Hematopoietic multipotent progenitor cell treated with erythropoietin and hydrocortisone succinate and interleukin-3 and kit ligand, for 4 days (in vitro differentiated cells): ENCODE measurements at places on chromosomes 16 and 17.
A peak's percentile ranks its signal among the peaks of the same experiment; 100 is the strongest.

DNA sequence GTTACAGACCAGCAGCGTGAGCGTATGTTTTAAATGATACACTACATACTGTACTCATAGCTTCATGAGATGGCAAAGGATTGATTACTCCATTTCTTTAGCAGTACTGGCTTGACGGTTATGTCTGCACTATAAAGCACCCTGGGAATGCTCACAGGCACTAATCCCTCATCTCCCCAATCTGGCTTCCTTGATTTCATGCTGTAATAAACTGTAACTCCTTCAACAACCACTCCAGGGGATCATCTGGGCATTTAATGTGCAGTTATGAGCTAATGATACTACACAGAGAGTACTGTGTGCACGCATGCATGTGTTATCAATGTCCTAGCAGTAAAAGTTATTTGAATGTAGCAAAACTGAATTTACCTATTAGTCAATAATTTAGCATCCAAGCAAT is 20.2 kb downstream of the MEIOB start:
- no peak for DNase-seq

DNA sequence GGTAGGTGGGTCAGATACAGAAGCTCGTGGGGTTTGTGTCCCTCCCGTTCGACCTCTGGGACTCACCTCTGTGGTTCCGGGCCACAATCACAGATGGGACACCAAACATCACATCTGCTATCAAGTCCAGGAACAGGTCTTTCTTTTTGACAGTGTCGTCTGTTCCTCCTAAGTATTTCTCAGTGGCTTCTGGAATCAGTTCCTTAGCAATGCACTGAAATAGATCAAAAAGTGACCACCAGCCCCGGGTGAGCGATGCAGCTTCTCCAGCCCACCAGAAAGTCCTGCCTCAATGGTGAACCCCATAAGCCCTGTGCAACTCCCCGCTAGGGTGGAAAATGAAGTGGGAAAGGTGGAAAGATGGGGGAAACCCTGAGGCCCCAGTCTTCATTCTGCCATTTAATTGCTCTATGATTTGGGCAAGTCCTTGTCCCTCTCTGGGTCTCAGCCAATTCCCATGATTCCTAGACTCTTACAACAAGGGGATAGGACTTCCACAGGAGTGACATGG is 22.4 kb downstream of the CES1 start:
- DNase-seq: no peak

DNA sequence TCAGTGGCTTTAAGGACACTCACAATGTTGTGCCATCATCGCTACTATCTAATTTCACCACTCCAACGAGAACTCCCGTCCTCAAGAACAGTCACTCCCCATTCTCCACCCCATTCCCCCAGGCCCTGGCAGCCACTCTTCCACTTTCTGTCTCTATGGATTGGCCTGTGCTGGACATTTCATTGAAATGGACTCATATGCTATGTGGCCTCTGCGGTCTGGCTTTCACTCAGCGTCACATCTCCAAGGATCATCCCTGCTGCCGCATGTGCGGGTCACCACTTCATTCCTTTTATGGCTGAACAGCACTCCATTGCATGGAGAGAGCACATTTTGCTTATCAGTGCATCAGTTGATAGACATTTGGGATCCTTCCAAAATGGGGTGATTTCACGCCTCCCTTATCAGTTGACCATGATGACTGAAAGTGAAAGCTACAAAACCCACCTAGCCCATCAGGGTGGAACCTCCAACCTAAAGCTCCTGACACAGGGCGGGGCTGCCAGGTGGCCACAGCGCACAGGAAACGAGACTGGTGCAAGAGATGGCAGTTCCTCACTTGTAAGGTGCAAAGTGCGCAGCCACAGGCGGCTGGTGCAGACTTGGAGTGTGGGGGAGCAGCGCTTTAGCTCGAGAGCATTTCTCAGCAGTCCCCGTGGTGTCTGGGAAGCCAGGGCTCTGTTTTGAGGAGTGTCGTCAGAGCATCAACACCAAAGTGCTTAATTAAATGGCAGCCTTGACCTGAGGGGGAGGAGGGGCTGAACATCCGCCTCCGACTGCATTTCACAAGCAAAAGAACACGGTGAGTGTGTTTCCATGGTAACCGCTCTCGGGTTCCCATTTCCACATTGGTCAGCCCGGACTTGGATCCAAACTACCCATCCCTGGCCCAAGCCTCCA is 23.8 kb downstream of the COTL1 start:
- DNase-seq: peak; percentile 72

GRCh38 chr17:36885153-36885735 is 52.0 kb upstream of the LHX1 start:
- peak; percentile 64 for DNase-seq

- DNase-seq: no peak
Measured at GRCh38 chr16:60230666-60231065, 1496.5 kb upstream of the GOT2 start.

GRCh38 chr16:18833707-18834505 is 32.6 kb upstream of the ARL6IP1 start:
- DNase-seq: peak; percentile 29

- DNase-seq: no peak
Measured at GRCh38 chr17:14513835-14514234, 213.0 kb downstream of the HS3ST3B1 start.

GRCh38 chr17:6098823-6099180 is 28.6 kb downstream of the WSCD1 start:
- no peak for DNase-seq

DNA sequence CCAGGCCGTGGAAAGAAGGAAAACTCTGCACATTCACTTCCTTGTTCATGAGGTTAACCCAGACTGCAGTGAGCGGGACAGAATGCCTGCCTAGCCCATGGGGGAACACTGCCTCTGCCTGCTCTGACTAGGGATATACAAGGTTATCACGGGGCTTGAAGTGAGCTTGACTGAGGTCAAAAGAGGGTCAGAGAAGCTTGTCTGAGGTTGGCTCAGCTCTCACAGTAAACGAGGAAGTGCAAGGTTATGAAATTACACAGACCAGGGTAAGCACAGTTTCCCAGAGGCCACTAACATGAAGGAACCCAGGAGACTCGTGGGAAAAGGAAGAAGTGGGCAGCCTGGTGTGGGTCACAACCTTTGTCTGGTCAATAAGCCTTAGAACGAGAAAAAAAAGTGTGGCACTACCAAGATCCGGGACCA is 28.7 kb downstream of the HIC1 start:
- DNase-seq: peak; percentile 66

DNA sequence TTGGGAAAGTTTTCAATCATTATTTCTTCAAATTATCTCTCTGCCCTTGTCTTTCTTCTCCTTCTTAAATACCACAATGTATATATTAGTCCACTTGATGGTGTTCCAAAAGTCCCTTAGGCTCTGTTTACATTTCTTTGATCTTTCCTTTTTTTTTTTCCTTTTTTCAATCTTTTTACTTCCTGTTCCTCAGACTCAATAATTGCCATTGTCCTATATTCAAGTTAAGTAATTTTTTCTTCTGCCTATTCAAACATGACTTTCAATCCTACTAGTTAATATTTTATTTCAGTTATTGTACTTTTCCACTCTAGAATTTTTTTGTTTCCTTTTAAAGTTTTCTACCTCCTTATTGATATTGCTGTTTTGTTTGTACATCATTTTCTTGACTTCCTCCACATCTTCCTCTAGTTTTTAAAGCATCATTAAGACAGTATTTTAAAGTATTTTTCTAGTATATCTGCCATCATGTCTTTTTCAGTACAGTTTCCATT is 15.8 kb upstream of the UQCRC2 start:
- DNase-seq: no peak

DNA sequence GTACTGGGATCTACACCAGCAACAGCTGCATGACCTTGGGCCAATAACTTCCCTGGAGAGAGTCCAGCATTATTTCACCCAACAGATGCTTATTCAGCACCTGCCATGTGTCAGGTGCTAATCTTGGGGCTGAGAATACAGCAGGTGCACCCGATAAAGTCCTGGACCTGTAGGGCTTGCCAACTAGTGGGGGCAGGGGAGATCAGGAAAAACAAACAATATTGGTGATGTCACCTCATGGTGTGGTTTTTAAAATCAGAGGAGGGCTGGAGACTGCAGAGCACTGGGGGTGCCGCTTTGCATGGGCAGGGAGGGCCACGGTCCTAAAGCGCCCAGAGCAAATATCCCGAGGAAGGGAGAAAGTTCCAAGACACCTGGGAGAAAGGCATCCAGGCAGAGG is 218.8 kb downstream of the C16orf95 start:
- no peak for DNase-seq

DNA sequence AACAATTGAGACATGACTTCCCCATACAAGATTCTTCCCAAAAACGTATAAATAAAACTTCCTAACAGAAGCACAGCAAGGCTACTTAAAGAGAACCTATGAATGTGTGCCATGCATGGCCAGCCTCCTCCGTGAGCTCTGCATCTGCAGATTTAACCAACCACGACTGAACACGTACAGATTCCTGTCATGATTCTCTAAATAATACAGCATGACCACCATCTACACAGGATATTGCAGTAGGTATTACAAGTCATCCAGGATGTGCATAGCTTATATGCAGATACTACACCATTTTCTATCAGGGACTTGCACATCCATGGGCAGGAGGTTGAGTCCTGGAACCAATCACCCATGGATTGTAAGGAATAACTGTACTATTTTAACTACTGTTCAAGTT is 1.4 kb upstream of the QRICH2 start:
- no peak for DNase-seq

GRCh38 chr17:49920030-49920769 is 48.8 kb upstream of the DLX4 start:
- DNase-seq: no peak
